ENCODE measurements at places on chromosomes 7 and 10.

- no peak for DNase-seq
Observed at GRCh38 chr7:131008840-131009711, 275.1 kb upstream of the KLF14 start.

DNA sequence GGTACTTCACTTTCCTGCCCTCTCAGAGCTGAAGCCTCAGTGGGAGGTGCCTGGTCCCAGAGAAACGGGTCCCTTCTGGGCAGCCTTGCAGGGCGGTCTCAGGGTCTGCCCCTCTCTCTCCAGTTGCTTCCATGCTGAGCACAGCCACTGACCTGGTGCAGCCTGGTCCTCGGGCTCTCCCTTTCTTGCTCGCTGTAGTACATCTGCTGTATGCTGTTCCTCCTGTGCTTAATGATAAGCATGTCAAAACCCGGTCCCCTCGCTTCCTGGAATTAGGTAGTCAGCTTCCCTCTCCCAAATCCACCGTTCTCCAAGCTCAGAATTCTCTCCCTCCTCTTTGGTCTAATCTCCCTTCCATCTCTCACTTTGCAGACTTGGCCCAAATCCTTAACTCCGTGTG is 11.0 kb upstream of the HPS1 start:
- DNase-seq, result no peak

GRCh38 chr7:91140982-91141381 is 123.3 kb upstream of the FZD1 start:
- DNase-seq, result no peak

- DNase-seq, result no peak
Observed at GRCh38 chr7:111486472-111487142, 75.7 kb downstream of the IMMP2L start.

DNA sequence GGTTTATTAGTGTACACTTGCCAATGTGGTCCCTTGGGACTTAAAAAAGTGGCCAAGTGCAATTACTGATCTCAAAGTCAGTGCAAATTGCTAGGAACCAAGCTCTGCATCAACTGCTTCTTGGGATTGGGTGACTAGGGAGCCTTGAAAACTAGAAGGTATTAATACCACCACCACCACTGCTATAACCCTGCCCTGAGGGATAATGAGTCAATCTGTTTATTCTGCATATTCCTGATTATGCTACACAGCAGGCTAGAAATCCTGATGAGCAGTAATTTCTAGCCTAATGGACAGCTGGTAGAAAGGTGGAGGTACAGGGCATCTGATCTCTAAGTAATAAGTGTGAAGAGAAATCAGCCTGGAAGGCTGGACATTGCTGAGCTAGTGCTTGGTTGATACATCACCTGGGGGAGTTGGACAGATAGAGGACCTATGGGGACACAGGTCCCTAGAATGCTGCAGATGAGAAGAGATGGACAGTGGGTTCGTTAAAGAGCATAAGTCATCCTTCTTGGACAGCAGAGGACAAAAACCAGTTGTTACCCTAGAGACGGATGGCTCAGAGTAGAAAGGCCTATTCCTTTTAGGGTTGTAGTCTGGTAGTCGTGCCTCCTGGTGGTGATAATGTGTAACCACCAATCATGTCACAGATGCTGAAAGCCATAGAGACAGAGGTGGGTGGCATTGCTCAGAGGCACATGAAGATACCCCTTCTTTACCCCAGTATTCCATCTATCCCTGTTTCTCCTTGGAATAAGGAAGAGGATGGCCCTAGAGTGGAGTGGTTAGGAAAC is 554.8 kb downstream of the SORCS1 start:
- DNase-seq, result no peak

Measured in anterior cingulate cortex (tissue), 58 donors.